Omental fat pad (tissue), 4 donors: ENCODE measurements at places on chromosomes 1 and 21.

DNA sequence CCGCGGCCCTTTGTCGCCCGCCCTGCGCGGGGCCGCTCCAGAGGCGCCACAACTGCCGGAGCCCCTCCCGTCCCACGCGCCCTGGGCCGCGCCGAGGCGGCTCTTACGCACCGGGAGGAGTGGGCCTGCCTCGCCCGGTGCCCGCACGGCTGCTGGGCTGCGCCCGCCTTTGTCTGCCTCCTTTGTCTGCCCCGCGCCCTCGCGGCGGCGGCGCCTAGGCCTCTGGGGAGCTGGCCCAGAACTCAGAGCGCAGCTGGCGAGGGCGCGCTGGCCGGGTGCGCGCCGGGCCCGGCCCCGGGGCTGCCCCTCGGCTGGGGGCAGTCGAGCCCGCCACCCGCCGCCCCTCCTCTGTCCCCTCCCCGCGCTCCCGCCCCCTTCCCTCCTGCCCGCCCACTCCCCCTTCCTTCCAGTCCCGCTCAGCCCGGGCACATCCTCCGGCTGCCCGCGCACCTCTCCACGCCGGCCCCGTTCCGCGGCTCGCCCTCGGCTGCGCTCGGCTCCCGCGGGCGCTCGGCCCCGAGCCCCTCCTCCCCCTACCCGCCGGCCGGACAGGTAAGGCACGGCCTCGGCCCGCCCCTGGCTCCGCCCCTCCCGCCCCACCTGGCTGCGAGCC is at the start of gene DRAXIN:
Gene DRAXIN (plus strand): TSS at position 409 of the 613 bp plus-strand sequence. CDS start 14,549 bp downstream, outside the sequence.
- no peak for DNase-seq

GRCh38 chr1:234260578-234260977 is 112.7 kb upstream of the COA6 start:
- DNase-seq: no peak

DNA sequence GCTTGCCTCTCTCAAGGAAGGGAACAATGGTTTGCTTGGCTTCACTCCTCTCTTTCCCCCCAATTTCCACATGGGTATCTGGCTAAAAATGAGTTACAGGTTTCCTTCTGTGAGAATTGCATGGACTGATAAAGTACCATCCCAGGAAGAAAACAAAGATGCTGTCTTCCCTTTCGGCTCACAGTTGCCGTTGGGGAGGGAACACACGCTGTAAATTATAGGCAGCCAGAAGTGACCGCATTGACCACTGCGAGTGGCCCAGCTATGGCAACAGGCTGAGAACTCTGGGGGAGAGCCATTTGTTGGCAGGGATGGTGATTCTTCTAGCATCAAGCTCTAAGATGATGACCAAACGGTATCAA is 2.9 kb downstream of the RUNX1 start:
- no peak for DNase-seq

GRCh38 chr1:109808703-109809102 is 45.0 kb upstream of the EPS8L3 start:
- no peak for DNase-seq

- no peak for DNase-seq
Observed at GRCh38 chr1:184866586-184866985, 107.7 kb downstream of the NIBAN1 start.

- no peak for DNase-seq
Observed at GRCh38 chr1:48069662-48070395, 72.6 kb upstream of the TRABD2B start.

- DNase-seq: no peak
Observed at GRCh38 chr1:15963968-15964648, 11.8 kb downstream of the ZBTB17 start.

DNA sequence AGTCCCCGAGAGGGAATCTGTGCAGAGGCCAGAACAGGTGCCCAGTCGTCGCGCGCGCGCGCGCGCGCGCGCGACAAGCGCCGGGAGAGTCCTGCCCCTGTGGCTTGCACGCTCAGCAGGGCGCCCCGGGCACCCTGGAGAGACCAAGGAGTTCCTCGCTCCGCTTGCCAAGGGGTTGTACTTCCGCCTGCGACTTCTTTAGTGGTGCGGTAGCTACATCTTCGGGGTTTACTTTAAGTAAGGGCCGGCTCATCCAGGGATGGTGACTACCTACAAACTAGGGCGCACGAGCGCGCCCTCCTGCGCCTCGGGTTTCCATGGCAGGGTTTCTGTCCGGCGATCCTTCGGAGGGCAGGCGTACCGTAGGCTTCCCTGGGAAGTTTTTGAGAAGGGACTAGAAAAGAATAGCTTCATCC is 1.4 kb downstream of the LHX4 start:
- DNase-seq: no peak

DNA sequence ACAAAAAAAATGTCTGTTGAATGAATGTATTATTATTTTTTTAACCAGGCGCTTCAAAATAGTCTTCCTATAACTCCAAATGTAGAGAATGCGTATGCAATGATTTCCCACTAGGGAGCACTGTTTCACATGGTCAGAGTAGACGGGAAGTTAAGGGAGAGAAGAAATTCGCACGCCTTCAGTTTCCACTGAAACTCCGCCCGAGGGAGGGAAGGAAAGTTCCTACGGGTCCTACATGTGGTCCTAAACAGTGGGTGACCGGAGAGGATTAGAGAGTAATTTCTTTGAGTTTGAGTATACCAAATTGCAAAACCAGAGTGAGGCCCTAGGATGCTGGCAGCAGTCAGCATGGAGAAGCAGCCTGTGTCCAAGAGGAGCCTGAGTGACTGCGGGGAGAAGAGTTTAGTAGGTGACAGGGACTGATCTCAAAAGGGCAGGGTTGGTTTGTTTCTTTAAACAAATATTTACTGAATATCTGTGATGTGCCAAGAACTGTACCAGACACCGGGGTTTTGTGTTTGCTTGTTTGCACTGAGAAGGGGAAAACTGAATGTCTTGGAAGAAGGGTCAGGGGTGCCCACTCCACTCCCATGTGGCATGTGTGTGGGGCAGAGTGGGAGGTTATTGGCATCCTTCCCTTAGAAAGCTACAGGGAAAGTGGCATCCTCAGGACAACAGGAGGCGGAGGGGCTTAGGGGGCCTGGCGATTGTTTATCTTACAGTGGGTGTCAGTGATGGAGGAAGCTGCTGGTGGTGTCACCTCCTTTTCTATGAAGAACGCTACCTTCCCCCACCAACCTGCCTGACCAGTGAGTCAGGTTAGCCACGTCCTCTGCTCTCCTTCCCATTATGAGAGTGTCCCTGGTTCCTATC is 22.8 kb downstream of the RNU5D-1 start:
- no peak for DNase-seq

DNA sequence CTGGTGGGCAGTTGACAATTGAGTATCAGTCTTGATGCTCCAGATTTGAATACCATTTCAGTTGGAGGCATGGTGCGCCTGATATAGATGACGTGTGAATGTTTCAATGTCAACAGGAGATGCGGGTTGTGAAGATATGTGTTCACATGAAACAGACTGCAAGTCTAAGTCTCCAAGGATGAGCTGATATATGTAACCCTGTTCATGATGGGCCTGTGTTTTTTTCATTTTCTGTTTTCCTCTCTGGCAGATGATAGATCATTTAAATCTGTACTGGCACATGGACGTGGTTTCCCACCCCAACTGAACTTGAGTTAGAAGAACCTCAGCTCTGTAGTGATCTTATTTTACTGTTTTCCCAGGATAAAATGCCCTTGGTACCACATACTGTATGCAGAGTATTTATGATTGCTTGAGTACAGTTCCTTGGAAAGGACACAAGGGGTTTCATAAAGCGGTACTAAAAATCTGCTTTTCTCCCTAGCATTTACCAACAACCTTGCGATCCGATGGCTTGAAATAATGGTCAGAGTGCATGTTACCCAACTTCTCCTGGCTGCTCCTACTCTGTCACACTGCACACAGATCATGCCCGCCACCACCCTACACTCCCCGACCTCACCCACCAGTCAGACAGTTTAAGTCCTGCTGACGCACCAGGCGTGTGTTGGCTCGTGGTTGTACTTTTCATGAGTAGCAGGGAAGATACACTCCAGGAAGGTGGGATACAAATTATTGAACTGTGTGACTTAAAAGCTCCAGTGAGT is 131.1 kb downstream of the NFIA start:
- DNase-seq: no peak

GRCh38 chr1:108072212-108072611 is 107.2 kb upstream of the VAV3 start:
- DNase-seq: no peak

DNA sequence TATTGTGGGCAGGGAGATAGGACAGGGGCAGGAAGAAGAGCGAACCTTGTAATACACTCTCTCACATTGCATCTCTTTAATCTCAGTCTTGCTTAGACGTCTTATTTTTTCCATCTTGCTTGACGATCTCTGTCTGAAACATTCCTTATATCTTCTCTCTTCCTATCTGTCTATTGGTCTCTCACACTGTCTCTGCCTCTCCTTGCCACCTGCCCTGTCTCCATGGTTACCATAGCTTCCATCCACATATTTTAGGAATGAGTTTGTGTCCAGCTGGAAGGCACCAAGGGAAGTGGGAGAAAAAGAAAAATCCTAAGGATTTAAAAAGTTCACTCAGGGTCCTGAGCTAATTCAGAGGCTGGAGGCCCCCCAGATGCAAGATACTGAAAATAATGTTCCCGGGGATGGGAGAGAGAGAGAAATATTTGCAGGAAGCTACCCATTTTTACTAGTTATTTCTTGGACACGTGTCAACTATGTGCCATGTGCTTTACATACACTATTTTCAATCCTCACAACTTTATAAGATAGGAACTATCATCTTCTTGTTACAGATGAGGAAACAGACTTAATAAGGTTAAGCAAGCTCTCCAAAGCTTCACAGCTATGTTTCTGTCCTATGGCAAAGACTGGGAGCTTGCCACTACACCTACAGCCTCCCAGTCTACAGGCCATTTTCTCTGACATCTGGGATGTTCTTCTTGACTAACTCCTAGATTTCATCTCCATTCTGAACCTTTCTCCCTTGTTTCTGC is 933 bp downstream of the ANKRD34A start:
- DNase-seq: no peak

DNA sequence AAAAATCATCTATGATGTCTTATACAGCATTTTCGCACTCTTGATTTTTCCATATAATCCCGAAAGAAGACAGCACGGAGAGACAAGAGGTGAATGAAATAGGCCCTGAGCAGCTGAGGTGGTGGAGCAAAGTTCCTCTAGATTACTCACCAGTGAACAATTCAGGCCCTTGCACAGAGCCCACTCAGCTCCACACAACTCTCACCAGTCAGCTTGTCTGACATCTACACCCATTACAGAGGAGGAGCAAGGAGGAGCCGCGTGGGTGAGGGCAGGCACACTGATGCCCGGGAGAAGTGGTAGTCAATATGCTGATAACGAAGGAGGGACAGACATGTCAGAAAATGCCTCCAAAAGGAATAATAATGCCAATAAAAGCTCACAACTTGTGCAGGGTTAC is 59.9 kb downstream of the DNM3 start:
- no peak for DNase-seq

DNA sequence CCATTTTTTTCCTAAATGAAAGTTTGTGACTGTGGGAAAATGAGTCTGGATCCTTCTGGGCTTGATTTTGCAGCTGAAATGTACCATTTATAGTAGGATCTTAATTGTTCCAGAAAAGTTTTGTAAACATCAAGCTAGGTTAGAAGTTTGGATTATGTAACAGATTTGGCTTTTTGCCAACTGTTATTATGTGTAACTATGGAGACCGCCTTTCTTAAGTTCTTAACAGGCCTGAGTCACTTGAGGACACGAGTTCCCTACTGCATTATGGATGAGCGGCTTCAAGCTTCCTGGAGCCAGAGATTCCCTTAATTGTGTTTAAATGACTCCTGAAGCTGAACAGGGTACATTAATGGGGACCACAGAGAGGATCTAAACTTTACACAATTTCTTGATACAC is 22.2 kb downstream of the SLC25A33 start:
- no peak for DNase-seq

- no peak for DNase-seq
Observed at GRCh38 chr1:48920851-48921250, 144.2 kb upstream of the BEND5 start.

DNA sequence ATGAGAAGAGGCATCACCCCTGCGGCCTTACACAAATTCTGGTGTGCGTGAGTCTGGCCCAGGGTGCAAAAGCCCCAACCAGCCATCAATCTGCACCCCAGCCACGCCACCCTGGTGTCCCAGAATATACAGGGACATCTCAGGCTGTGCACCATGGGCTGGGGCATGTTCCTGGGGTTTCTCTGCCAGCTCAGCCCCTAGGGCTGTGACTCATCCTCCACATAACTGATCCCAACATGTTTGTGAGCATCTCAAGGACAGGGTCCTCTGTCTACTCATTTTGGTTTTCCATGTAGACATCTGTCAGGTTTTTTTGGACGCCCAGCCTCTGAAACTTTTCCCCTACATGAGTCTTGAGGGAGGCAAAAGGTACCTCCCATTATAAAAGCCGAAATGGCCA is 511 bp downstream of the ZNF683 start:
- no peak for DNase-seq
